ENCODE measurements at places on chromosomes 1 and 21. TPM values are rescaled to one million over a fixed set of nuclear protein-coding genes. Genes with fewer than 3 reads are reported as not detected.

TNNT2 gene
- total RNA-seq = 5,317 TPM

SPATA1 gene
- total RNA-seq = 2.2 TPM

COP1 gene
- 26.3 TPM for total RNA-seq

CHD5 gene
- total RNA-seq = 0.12 TPM

LCE1E gene
- not detected for total RNA-seq

FMN2 gene
- total RNA-seq = 0.15 TPM

Data from left cardiac atrium (tissue), 4 donors.